ENCODE measurements at places on chromosomes 7 and 10. TPM values are rescaled to one million over a fixed set of nuclear protein-coding genes. Genes with fewer than 3 reads are reported as not detected.

The IGFBP1 gene
- 10.2 TPM for total RNA-seq

The GFRA1 gene
- total RNA-seq: 0.39 TPM

The UTF1 gene
- not detected for total RNA-seq

The PPP1R17 gene
- total RNA-seq: not detected

The PDE1C gene
- 89.5 TPM for total RNA-seq

The LRRC72 gene
- not detected for total RNA-seq
